Activated naive CD4-positive, alpha-beta T cell treated with anti-CD3 and anti-CD28 coated beads, Interleukin-2, amount 10 ng/mL, durations not matched to agents 5 hours and 36 hours (primary cell): ENCODE measurements at places on chromosomes 13 and 19. TPM values are rescaled to one million over a fixed set of nuclear protein-coding genes. Genes with fewer than 3 reads are reported as not detected.

Gene CD33
- 16.0 TPM for total RNA-seq

Gene SIAH3
- total RNA-seq = 0.17 TPM

Gene CARD8
- 228 TPM for total RNA-seq

Gene PRKCG
- total RNA-seq = not detected

Gene CBLC
- total RNA-seq = not detected

Gene ZNF418
- total RNA-seq = 7.9 TPM

Gene FGF9
- total RNA-seq = not detected

Gene SHC2
- not detected for total RNA-seq

Gene ZBTB32
- total RNA-seq = 15.2 TPM
